Pulmonary artery endothelial cell (primary cell): ENCODE measurements at places on chromosomes 7 and 10. TPM values are rescaled to one million over a fixed set of nuclear protein-coding genes. Genes with fewer than 3 reads are reported as not detected.

DNA sequence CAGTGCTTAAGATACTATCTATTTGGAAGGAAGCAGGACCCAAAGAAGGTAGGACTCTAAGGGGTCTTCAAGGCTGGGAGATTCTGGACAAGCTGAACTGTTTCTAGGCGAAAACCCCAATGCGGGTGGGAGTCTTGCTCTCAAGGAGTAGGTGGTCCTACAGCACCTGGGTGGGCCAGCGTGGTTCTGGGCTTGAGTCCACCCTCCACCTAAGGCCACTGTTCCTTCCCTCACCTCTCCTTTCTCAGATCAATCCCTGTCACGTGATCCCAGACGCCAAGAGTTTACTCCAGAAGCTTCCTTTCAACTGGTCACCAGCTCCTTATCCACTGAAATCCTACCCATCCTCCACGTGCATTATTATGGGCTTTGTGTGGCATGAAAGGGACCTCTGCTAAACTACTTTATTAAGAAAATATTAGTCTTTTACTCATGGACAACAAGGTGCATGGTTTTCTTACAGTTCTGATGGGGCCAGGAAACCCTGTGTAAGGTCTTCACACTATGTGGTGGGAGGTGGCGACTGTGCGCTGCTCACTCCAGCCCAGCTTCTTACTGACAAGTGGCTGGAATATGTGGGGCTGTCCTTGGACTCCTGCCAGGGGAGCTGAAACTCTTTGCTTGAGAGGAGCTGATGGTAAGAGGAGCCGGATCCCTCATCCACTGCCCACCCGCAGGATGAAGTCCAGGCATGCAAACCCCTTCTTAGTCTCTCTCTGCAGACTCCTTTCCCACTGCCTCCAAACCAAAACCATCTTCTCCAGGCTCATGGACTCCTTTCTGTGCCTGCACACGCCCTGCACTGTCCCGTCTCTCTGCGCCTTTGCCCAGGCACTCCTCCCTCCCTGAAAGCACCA, 1.6 kb downstream of the ZNF746 start:
- peak; percentile 44 for DNase-seq

GRCh38 chr7:23055582-23056178, 41.8 kb upstream of the HYCC1 start:
- peak; percentile 46 for DNase-seq

DNA sequence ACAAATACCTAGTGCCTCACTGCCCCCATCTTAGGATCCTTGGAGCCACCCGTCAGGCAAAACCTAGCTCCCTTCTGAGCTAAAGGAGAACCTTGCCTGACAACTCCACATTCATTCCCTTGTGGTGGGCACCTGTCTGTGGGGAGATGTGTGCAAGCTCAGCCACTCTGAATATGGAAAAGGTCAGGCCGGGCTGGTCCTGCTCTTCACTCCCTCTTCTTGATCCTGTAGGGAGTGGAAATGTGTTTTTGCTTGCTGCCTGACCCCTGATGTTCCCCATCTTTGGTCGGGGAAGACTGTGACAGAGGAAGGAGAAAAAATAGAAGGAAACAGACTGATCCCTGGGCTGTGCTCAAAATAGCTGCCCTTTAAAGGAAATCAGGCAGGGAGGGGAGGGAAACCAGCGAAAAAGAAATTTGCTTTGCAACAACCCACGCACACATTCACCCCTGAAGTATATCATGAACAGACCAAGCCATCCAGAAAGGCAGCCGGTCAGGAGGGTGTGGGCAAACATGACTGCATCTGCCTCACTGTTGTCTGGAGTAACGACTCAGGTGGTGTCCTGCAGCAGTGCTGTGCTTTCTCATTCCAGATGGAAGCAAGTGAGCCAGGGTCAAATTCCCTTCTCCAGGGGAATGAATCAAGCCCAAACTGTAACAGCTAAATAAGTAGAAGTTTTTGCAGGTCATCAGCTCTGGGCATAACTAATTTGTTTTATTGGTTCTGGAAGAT, 74.0 kb downstream of the SCRN1 start:
- no peak for DNase-seq

GRCh38 chr7:15446722-15447121, 115.1 kb downstream of the AGMO start:
- DNase-seq, result no peak

Gene PODXL
- 62.8 and 114 TPM in 2 replicates for total RNA-seq

- DNase-seq, result no peak
Measured at GRCh38 chr10:132460071-132460470, 63.1 kb downstream of the PWWP2B start.

Gene KCNMA1
- 0.59 and 1.2 TPM in 2 replicates for total RNA-seq

GRCh38 chr7:71389976-71390375, 258.0 kb downstream of the GALNT17 start:
- DNase-seq, result no peak

Gene SPDYE11
- total RNA-seq, result not detected in 2 replicates

GRCh38 chr7:47326220-47326619, 255.7 kb downstream of the TNS3 start:
- peak; percentile 27 for DNase-seq

DNA sequence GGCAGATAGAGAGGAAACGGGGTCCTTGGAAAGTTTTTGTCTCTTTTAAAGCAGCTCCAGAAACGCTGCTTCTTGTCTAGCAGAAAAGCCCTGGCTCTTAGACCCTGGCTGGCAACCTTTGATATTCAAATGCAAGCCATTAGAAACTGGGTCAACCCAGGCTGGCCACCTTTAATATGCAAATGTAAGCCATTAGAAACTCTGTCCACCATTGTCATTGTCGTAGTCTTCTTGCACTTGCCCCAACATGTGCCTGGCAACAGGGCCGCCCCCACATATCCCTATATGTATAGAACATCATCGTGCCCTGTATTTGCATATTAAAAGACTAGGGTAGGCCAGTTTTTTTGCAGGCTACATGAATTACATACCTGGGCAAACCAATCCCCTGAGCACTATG, 621.3 kb upstream of the DPP6 start:
- DNase-seq, result no peak

Gene OR2AE1
- 0.13 TPM in 1 of 2 replicates, not detected in the other for total RNA-seq

DNA sequence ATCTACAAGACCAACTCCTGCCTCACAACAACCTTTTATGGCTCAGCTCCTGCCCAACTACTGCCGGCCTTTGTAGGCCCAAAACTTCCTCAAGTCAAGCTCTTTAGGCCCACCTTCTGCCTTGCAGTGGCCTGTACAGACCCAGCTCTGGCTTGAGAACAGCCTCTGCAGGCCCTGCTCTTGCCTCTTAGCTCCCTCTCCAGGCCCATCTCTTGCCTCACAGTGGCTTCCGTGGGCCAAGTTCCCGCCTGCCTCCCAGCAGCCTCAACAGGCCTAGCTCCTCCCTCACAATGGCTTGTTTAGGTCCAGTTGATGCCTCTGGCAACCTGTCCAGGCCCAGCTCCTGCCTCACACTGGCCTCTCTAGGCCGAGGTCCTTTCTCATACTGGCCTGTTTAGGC, 32.4 kb upstream of the VKORC1L1 start:
- no peak for DNase-seq

Gene GNB2
- 90.3 and 115 TPM in 2 replicates for total RNA-seq

GRCh38 chr7:100153708-100154535, 4.6 kb downstream of the TRAPPC14 start:
- DNase-seq, result no peak

Gene C7orf57
- under 0.01 and 0.11 TPM in 2 replicates for total RNA-seq

GRCh38 chr7:11294218-11294617, 320.5 kb downstream of the PHF14 start:
- no peak for DNase-seq

Gene FFAR4
- total RNA-seq, result not detected in 2 replicates

- DNase-seq, result no peak
Measured at GRCh38 chr7:104089612-104090011, 100.2 kb upstream of the RELN start.
